ENCODE measurements at places on chromosomes 5 and 9.
A peak's percentile ranks its signal among the peaks of the same experiment; 100 is the strongest.

DNA sequence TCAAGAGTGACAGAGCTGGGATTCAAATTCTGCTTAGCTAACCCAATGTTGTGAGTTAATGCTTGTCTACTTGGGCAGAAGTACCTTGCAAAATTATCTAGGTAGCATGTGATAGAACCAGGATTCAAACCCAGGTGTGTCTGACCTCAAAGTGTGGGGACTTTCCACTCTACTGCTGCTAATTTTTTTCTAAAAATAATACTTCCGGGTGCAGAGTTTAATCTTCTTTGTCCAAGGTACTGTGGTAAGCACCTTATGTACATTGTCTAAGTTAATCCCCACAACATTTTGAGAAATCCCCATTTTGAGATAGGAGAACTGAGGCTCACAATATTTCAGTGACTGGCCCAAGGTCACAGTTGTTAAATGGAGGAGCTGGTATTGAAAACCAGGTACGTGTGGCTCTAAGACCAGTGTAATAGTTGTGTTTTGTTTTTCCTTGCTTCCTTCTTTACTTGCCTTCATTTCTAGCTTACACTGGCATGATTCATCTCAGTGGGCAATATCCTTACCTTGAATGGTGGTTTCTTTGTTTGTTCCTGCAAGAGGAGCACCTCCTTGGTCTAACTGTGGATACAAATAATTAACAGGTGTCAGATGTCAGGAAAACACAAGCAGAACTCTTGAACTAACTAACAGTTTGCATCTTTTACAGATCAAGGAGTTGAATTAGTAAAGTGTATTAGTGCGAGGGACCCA is 7.5 kb downstream of the ALDOB start:
- DNase-seq = no peak

DNA sequence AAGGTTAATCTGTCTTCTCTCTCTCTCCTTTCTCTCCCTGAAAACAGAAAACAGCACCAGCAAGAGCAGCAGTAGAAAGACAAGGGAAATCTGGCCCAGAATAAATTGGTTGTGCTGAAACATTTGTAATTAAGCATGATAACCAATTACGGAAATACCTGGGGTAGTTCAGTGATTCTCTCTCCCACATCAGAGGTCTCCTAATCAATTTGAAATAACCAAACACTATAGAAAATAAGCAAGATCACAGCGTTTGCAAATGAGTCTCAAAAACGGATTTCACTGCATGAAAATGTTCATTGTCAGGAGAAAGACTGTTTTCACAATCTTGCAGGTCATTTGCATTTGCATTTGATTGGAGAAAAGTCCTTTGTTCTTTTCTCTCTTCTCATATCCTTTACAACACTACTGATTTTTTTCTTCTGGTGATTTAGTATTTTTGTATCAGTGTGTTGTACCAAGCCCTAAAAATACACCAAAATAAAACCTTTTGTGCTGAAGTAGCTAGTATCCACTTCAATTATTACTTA is 36.8 kb upstream of the CDH6 start:
- DNase-seq = no peak

GRCh38 chr5:54646356-54647101 is 129.0 kb downstream of the SNX18 start:
- peak; percentile 89 for DNase-seq

- peak; percentile 21 for DNase-seq
These were observed 649 bp downstream of the AP3B1 start for GRCh38 chr5:78293851-78294247.

- DNase-seq = no peak
These were observed 35.8 kb downstream of the PPIC start for GRCh38 chr5:123000731-123001130.

GRCh38 chr5:153952893-153953292 is 85.8 kb downstream of the FAM114A2 start:
- no peak for DNase-seq

DNA sequence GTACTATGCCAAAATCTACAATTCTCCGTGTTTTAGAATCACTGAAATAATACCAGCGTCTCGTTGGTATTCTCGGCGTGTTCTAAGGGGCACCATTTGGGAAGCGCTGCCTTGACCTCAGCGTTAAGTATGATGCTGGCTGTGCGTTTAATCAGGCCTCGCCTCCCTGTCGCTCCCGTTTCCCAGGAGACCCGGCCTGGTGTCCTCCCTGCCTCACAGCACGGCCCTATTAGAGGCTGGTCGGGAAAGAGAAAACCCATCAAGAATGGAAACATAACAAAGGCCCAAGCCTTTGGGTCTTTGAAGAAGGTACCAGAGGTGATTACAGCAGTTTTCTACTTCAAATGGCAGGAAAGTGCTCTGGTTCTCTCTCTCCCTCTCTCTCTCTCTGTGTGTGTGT is 30.0 kb downstream of the GFPT2 start:
- no peak for DNase-seq

DNA sequence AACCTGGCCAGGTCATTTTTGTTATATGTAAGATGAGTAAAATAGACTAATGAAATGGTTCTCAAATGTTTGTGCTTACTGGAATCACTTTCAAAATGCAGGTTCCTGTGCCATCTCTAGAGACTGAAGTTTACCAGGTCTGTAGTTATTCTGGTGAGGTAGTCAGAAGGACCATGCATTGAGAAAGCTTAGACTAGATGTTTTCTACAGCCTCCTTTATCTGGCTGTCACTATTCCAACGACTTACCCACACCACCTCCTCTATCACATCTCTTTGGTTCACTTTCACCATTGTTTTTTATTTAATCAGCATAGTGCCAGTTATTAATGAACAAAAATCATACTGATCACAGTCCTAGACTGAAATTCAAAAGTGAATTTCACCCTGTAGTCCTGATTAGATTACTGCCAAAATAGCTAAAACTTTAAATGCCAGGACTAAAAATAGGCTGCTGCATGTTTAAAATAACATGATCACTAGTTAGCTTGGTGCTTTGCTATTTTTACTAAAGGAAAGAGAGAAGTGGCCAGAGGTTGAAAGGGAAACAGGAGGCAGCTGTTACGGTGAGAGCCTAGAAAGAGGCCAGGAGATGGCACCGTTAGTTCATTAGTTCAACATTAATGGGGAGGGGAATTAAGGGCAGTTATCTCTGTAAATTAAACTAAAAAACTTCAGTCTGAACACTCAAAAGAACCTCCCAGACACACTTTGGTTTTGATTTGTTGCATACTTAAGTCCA is 13.9 kb upstream of the FNIP1 start:
- DNase-seq = no peak

DNA sequence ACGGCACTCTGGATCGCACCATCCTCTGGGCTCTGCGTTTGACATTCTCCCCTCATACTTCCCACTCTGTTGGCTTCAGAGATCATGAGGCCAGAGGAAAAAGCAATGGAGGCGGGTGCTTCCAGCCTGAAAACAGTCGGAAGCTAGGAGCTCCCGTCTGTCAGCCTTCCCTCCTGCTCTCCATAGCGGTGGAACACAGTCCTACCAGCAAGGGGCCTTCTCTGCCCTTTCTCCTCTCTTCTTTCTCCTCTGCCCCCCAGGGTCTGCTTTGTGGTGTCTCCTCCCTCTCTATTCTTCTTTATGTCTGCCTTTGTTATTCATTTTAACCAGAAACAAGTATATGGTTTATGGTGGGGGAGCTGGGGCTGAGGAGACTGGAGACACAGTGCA is 152.5 kb upstream of the NFIB start:
- no peak for DNase-seq

DNA sequence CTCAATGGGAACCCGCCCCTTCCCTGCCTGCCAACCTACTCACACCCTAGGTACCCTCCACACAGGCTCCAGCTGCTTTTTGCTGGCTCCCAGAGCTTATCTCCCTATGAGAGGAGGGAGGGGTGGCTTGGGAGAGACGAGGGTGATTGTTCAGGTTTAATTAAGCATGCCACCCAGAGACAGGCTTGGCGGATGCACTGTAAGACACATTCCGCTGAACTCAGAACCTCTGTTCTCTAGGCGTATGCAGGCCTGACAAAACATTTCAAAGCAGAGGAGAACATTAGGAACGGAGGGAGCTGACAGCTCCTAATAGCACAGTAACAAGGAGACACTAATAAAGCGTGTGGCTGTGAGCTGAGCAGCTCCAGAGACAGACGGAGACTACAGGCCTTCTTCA is 80.1 kb downstream of the TRIM32 start:
- DNase-seq = no peak

DNA sequence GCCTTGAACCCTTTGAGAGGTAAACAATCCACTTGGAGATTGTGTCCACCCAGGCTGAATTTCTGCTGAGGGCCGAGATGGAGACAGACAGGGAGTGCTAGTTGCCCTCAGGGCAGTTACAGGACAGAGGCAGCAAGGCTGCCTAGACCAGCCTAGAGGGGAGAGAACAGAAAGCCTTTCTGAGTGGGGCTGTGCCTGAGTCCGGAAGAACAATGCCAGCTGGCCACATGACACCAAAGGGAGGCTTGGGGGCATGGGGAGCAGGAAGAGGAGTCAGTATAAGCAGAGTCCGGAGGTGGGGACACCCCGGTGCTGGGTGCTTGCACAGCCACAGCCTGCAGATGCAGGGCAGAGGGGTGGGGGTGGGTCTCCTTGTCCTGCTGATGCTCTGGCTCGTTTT is 145.7 kb downstream of the CFAP90 start:
- DNase-seq = no peak

DNA sequence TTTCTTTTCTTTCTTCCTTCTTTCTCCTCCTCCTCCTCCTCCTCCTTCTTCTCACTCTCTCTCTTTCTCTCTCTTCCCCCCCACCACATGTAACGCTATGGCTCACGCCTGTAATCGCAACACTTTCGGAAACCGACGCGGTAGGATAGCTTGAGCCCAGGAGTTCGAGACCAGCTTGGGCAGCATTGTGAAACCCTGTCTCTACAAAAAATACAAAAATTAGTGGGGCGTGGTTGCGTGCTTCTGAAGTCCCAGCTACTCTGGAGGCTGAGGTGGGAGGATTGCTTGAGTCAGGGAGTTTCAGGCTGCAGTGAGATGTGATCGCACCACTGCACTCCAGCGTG is 736 bp upstream of the GLDC start:
- no peak for DNase-seq

- peak; percentile 20 for DNase-seq
These were observed 617 bp downstream of the PPP6C start for GRCh38 chr9:125189011-125189360.

DNA sequence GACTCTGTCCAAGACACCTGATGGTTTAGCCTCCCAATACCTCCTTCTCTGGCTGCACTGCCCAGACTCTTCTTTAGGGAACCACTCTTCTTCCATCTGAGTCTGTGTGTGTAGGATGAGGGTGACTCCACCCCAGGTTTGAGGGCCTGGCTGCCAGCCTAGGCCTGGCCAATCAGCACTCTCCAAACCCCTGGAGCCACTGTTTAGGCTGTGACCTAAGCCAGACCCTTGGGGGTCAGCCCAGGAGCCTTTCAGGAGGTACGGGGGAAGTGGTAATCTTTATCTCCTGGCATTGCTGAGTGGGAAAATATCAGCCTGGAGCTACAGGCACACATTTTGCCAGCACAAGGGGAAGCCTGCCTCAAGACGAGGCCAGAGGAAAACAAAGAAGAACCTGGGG is 6.2 kb upstream of the ERGIC1 start:
- DNase-seq = peak; percentile 56

- no peak for DNase-seq
These were observed 10.0 kb upstream of the TCOF1 start for GRCh38 chr5:150347451-150347850.

- DNase-seq = no peak
These were observed 40.4 kb downstream of the FER start for GRCh38 chr5:108788142-108788541.

GRCh38 chr5:30030101-30030500 is 1163.4 kb upstream of the CDH6 start:
- no peak for DNase-seq

DNA sequence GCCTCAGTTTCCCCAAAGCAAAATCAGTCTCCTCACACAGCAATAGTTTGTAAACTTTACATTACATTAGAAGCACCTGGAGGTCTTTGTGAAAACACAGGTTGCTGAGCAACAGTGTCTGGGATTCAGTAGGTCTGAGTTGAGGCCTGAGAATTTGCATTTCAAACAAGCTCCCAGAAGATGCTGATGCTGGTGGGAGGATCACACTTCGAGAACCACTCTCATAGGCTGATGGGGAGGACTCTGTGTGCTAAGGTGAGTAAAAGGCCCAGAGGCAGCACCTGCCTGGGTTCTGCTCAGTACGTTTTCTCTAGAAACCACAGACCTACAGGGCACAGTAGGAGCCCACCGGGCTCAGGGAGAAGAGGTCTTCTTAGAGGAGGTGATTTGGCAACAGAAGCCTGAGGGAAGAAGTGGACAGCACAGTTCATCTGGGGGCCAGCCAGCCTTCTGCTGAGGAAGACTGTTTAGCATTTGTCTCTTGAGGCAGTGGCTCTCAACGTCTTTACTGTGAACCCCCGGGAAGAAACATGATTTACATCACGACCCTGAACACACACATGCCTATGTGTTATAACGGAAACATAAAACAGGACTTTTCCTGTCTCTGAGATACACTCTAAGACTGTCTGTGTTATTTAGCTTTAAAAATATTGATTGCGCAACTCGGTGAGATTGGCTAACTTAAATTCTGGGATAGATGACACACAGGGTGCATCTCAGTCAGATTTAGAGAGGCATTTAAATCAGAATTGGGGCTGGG is 24.8 kb upstream of the DENND1A start:
- peak; percentile 11 for DNase-seq

GRCh38 chr9:128628471-128629048 is 28.1 kb downstream of the DYNC2I2 start:
- DNase-seq = no peak

DNA sequence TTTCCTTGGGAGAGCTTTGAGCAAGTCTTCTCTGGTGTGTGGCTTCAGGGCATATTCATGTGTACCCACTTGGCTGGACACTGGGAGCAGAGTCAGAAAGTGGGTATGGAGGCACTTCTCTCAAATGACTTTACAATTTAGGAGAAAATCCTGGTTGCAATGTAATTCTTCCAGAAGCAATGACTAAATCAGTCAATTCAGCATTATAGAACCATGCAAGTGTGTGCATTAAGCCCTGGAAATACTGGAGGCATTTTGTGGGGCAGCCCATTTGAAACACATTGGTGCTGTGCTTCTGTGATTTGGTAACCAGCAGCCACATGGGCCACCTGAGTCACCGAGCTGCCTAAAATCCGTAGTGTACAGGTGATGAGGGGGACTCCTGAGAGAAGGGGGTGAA is 94.6 kb upstream of the TAS2R1 start:
- DNase-seq = no peak

GRCh38 chr5:50874306-50875001 is 208.0 kb downstream of the PARP8 start:
- DNase-seq = peak; percentile 89

- no peak for DNase-seq
These were observed 846.6 kb downstream of the NR2F1-AS1 start for GRCh38 chr5:92734211-92734940.
